ENCODE measurements at places on chromosomes 1 and 21.

- no peak for DNase-seq
These were observed 198.6 kb downstream of the ADGRL2 start for GRCh38 chr1:81999364-81999763.

GRCh38 chr21:35256468-35256988 lies 207.4 kb upstream of the RUNX1 start:
- DNase-seq = no peak

- DNase-seq = no peak
These were observed 271.4 kb downstream of the FOXD2 start for GRCh38 chr1:47709019-47709871.

DNA sequence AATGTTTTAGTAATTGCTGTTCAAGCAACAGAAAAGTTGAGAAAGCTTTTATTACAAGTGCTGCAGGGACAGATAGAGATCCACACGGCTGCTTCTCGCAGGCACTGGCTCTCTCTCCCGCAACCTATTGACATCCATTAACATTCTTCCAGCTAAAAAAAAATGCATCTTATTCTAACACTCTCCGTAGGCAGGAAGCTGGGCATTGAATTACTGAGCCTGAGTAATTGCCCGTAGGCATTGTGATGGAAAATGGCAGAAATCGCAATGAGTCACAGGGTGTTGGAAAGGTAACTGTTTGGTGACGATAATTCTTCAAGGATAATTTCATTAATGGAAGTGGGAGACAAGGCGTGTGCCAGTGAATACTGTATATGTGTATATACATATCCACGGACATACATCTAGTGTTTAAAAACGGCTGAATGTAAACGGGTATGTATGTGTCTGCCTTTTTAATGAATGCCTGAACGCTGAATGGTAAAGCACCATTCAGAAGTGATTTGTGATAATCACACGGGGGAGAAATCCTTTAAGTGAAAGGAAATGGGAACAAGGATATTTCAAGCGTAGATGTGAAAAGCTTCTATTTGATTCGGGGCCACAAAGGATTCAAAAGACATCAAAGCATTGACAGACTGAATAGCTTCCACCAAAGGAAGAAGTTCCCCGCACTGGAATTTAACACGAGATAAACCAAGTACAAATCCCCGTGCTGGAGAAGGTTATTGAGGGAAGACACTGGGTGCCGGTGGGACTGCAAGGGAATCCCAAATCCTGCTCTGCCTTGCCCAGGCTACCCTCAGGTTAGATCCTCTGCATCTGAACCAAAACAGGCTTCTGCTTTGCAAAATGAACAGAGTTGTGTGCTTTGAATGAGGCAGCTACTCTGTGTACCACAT lies 567.2 kb downstream of the NPHP4 start:
- no peak for DNase-seq

DNA sequence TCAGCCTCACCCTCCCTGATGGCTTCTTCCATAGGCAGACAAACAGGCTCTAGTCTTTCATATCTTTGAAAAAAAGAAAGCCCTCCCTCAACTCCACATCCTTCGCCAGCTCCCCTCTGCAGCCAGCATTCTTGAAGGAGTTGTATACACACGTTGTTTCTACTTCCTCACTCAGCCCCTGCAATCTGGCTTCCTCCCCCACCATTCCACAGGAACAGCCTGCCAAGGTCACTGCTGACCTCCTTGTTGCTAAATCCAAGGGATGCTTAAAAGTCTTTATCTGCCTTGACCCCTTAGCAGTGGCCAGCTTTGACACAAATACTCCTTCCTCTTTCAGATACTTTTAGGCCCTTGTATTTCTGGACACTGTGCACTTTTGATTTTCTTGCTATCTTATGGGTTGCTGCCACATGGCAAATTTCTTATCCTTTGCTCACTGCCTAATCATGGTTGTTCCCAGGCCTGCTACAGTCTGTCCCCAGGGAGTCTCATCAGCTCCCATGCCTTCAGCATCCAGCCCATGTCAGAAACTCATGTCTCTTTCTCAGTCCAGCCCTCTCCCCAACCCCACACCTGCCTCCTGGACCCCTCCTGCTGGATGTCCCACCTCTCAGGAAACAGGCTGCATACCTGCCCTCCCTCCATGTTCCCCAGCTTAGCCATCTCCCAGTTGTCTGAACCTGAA lies 8.3 kb downstream of the FAM229A start:
- DNase-seq = no peak

DNA sequence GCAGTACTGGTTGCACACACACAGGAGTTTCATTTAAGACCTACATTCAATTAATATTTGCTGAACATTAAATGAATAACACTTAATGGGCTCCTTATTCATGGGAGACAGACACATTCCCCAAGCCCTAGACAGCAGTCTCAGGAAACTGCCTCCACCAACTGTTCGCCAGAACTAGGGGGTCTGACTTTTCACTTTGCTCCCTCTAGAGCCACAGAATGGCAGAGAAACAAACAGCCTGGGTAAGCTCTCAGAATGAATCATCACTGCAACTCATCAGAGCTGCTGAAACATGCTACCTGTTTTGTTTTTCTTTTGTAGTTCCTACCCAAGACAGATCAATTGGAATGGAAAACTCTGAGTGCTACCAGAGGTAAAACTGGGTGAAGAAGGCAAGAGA lies 31.7 kb downstream of the ELK4 start:
- DNase-seq = no peak

DNA sequence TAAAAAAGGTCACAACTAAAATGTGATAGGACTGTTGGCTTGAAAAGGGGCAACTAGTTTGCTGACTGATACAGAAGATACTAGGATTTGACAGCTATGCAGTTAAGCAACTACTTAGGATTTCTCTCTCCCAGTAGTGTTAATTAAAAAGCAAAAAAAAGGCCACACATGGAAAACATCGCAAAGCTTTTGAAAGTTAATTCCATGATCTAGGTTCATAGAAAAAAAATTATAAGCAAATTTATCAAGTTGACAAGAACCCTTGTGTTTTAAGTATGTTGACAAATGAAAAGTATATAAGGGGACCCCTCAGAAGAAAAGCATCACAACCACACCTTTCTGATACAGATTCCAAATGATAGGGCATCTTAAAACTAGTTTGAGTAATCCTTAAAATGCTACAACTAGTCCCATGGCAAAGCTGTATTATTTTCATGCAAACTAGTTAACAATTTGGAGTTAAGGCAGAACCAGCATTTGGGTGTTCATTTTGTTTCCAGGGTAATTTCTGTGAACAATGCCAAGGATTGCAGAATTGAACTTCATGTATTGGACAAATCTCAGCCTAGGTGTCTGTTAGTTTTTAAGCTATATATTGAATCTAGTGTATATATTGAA lies 4.1 kb downstream of the PNRC2 start:
- no peak for DNase-seq

GRCh38 chr1:119815361-119815760 lies 4.1 kb upstream of the REG4 start:
- DNase-seq = no peak

GRCh38 chr1:24656046-24656445 lies 12.9 kb downstream of the SRRM1 start:
- DNase-seq = no peak

GRCh38 chr1:173190101-173190936 lies 16.8 kb downstream of the TNFSF4 start:
- DNase-seq = no peak

DNA sequence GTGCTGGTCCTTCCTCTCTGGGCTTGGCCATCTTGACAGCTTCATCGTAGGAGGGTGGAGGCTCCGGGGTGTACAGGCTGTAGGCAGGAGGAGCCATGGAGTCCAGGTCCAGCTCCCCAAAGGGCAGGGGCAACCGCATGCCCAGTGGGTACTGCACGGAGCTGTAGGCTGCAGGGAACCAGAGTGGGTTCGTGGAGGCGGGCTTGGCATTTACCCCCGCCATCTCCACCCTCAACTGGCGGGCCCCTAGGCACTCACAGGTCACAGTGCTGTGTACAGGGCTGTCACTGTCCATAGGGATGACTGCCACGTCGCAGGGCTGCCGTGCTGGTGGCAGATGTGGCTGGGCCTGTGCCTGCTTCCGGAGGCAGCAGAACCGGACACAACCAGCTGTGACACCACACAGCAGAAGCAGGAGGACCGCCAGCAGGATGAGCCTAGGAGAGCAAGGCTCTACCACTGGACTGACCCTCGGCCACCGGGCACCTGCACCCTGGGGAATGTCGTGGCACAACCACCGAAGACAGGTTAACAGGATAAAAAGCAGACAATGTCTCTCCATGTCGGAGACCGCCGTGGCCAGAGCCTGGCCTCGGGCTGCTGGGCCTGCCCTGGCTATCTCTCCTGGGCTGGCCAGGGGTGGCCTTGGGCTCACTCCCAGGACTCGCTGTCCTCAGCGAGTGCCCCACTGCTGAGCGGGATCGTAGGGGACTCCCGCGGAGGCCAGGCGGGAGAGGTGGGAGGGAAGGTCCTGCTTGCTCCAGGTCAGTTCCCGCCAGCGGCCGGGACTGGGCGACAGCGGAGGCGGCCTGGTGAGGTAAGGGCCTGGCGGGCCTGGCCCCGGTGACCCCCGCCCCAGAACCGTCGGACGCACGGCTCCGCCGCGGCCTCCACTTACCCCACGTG lies 831 bp downstream of the TMEM52 start:
- no peak for DNase-seq

GRCh38 chr1:62613890-62614289 lies 16.6 kb downstream of the ANGPTL3 start:
- DNase-seq = no peak

- no peak for DNase-seq
These were observed 62.7 kb downstream of the CACHD1 start for GRCh38 chr1:64532646-64533045.

DNA sequence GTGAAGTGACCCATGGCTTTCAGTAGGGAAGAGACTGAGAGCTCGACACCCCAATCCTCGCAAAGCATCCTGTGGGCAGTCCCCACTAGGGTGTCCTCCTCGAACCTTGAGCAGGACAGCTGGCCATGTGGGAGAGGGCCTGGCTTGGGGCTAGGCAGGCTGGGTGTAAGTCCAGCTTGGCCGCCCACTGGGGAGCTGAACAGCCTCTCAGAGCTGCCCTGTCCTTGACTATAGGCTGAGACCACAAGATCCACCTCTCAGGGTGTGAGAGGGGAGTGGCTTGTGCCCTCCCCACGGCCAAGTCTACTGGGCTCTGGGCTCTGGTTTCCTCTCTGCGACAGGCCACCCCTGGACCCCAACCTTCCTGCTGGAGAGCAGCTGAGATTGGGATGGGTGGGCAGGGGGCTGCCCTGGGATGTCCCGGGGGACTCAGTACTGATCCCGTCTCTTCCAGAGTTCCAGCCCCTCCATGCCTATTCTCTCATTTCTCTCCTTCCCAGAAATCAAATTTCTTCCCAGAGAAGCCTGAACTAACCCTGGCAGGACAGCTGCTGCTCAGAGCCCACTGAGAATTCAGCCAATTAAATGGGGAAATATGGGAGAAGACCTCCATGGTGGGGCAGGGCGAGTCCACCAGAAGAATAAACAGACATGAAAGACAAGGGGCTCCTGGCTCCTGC lies 282.9 kb downstream of the PTPRU start:
- no peak for DNase-seq

DNA sequence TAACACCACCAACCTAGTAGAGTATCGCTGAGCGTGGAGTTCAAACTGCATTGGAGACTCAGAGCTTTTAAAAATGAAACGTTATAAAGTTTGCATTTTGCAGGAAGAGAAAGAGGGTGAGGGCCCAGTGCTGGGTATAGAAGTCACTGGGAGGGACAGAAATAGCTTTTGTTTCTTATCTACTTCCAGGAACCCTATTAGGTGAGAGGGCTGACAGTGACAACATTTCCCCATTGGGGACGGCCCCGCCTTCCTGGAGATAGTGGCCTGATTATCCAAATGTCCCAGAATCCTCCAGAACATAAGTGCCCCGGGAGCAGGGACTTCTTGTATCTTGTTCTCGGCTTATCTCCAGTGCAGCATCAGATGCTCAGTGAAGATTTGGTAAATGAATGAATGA lies 574.9 kb downstream of the PTPRU start:
- no peak for DNase-seq

- DNase-seq = no peak
These were observed 12.3 kb downstream of the OLFML3 start for GRCh38 chr1:113991467-113991997.

DNA sequence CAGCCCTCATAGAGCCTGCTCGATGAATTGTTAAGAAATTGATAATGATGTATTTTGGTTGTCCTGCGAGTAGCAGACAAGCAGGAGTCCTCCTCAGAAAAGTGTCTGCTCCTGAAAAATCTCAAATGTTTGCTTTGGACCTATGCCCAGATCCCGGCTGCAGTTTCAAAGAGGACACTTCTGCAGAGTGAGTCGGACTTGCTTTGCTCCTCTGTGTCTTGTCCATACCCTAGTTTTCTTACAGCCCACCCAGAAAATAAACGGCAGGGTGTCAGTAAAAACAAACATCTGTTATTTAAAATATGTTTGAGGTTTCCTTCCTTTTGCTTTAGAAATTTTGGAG lies 2.8 kb downstream of the S100A10 start:
- DNase-seq = no peak

DNA sequence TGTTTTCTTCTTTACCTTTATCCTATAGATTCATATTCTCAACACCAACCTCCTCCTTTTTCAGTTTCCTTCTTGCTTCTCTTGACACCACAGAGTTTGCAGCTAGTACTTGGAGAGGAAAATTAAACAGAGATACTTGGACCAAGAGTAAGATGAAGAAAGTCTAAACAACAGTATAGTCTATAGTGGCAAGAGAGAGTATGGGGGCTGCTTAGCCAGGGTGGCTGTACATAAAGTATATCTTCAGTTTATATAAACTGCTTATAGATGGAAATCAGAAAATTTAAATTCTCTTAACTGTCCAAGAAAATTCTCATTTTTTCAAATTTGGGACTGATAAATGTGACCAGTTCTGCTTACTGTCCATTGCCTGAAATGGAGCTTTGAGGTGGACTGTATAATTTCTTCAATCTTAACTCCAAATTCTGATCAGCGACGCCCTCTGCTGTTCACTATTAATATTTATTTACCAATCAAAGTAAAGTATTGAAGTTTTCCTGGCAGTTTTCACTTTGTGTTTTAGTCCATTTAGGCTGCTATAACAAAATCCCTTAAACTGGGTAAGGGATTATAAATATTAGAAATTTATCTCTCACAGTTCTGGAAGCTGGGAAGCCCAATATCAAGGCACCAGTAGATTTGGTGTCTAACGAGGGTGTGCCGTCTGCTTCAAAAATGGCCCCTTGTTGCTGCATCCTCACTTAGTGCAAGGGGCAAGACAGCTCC lies 14.8 kb upstream of the METTL18 start:
- no peak for DNase-seq

- no peak for DNase-seq
These were observed 166.8 kb downstream of the BACH1 start for GRCh38 chr21:29465546-29465945.
